ENCODE measurements at places on chromosomes 6 and 20. TPM values are rescaled to one million over a fixed set of nuclear protein-coding genes. Genes with fewer than 3 reads are reported as not detected.

Gene NKAIN4
- total RNA-seq, result not detected

Gene TENT5A
- 2.0 TPM for total RNA-seq

Gene NOTCH4
- total RNA-seq, result 10.6 TPM

Gene TFAP2C
- under 0.01 TPM for total RNA-seq

Gene ANGPT4
- total RNA-seq, result not detected

Measured in dermis lymphatic vessel endothelial cell (primary cell).